ENCODE measurements at places on chromosomes 5 and 9. TPM values are rescaled to one million over a fixed set of nuclear protein-coding genes. Genes with fewer than 3 reads are reported as not detected.

The RAB24 gene
- total RNA-seq = 26.9 TPM

DNA sequence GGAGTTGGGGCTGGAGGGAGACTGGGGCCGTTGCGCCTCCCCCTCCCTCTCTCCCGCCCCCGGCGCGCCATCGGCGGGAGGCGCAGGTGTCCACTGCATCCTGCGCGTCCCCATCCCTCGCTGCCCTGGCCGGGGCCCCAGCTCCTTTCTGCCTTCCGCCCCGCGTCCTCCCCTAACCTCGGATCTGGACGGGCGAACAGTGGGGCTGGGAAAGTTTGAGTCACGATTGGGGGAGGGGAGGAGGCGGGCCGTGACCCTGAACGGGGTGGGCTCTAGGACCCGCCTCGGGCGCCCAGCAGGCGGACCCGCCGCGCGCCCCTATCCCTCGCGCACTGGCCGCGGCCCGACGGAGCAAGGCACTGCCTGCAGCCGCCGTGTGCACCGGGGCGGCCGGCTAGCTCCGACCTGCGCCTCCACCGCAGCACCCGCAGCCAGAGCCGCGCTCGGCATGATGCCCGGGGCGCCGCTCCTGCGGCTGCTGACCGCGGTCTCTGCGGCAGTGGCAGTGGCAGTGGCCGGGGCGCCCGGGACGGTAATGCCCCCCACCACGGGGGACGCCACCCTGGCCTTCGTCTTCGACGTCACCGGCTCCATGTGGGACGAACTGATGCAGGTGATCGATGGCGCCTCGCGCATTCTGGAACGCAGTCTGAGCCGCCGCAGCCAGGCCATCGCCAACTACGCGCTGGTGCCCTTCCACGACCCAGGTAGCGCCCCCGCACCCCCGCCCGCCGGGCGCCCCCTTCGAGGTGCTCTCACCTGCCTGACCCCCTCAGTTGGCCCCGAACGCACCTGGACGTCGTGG is at the start of gene HMCN2:
Gene HMCN2, plus strand, starts transcription at position 330 of the 805 bp plus-strand sequence. Its CDS starts 119 bp downstream, at position 449.
- no peak for DNase-seq
- no peaks in the 10 kb centered on the region for H3K36me3 ChIP-seq
- H3K4me3 ChIP-seq = peak within 1 kb of the TSS; percentile 51
- peaks cover 82% of the 10 kb centered on the region for H3K27me3 ChIP-seq

GRCh38 chr9:119934497-119934896 is 565.3 kb upstream of the BRINP1 start:
- H3K36me3 ChIP-seq = no peaks in the 10 kb centered on the region
- no peaks in the 10 kb centered on the region for H3K27me3 ChIP-seq
- no peak for DNase-seq
- no peaks in the 10 kb centered on the region for H3K4me1 ChIP-seq
- H3K4me3 ChIP-seq = no peak overlapping the region

GRCh38 chr9:90064248-90064647 is 459.4 kb downstream of the GADD45G start:
- no peak for DNase-seq
- no peak overlapping the region for H3K27ac ChIP-seq
- no peaks in the 10 kb centered on the region for H3K36me3 ChIP-seq
- peaks cover 8% of the 10 kb centered on the region for H3K27me3 ChIP-seq
- H3K4me3 ChIP-seq = no peak overlapping the region

DNA sequence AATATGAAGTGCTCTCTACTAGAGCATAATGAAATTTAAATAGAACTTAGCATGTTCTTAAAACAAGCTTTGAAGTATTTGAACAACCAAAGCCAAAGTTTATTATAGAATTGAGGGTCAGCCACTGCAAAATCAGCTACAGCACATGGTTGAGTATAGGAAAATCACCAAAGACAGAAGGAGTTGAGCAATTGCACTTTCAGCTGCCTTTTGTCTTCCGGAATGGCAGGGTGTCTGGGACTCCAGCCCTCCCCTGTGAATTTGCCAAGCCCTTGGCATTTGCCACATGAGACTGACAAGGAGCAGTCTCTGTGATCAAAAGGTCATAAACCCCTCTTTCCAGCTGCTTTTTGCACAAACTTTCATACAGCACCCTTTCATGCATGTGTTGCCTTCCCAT is 8.5 kb upstream of the LURAP1L start:
- no peak for DNase-seq
- H3K4me3 ChIP-seq = no peak overlapping the region
- no peaks in the 10 kb centered on the region for H3K27me3 ChIP-seq
